Kasumi-1 (cell line): ENCODE measurements at places on chromosomes 4 and X.

GRCh38 chr4:158799856-158800255, 31.0 kb downstream of the FNIP2 start:
- DNase-seq, result no peak

DNA sequence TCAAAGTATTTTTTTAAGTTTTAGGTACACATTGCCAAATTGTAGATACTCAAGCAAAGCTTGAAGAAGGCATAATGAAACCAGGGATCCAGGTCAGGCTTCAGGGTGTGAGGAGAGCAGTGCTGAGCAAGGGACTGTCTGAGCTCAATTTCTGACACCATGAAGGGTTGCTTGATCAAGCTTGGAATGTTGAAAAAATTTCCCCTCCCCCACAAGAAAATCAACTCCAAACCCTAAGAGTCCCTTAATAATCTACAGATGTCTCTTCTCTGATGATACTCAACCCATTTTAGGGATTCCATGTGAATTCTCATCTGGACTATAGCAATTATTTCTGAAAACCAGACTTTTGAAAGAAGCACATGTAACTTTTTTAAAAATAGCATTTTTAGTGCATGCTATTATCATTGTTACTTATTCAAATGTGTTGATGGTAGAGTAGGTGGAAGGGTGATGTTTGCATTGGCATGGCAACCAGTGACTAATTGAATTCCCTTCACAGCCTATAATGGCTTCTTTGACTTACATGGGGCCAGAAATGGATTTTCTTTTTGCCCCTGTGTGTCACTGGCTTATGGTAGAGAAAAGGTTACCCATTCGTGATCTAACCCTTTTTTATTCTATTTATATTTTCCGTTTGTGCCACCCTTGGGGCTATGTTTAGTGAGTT, 252.0 kb downstream of the FBXW7 start:
- DNase-seq, result no peak

- no peak for DNase-seq
Observed at GRCh38 chrX:100315566-100315965, 94.5 kb downstream of the PCDH19 start.

- no peak for DNase-seq
Observed at GRCh38 chrX:149069899-149070298, 435.2 kb downstream of the IDS start.

- DNase-seq, result peak; percentile 72
Observed at GRCh38 chrX:40010550-40011321, 87.0 kb downstream of the BCOR start.

- no peak for DNase-seq
Observed at GRCh38 chr4:152045807-152046571, 285.2 kb upstream of the GATB start.

DNA sequence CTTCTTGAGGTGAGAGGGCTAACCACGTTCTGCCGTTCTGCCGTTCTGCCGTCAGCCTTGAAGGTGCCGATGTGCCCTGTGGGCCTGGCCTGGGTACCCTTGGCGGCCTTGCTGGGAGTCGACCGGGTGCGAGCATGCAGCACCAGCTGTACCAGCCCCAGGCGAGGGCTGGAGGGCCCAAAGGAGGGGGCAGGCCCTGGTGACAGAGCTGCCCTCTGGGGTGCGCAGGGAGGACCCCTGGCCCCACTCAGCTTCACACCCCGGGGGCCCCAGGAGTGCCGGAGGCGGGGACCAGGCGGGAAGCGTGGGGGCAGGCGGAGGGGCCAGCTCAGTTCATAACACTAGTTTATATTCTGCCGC, 22.1 kb downstream of the UVSSA start:
- DNase-seq, result no peak

GRCh38 chrX:150643271-150643670, 49.9 kb upstream of the MTMR1 start:
- DNase-seq, result peak; percentile 16

- DNase-seq, result no peak
Observed at GRCh38 chr4:168150420-168151050, 58.2 kb downstream of the ANXA10 start.

DNA sequence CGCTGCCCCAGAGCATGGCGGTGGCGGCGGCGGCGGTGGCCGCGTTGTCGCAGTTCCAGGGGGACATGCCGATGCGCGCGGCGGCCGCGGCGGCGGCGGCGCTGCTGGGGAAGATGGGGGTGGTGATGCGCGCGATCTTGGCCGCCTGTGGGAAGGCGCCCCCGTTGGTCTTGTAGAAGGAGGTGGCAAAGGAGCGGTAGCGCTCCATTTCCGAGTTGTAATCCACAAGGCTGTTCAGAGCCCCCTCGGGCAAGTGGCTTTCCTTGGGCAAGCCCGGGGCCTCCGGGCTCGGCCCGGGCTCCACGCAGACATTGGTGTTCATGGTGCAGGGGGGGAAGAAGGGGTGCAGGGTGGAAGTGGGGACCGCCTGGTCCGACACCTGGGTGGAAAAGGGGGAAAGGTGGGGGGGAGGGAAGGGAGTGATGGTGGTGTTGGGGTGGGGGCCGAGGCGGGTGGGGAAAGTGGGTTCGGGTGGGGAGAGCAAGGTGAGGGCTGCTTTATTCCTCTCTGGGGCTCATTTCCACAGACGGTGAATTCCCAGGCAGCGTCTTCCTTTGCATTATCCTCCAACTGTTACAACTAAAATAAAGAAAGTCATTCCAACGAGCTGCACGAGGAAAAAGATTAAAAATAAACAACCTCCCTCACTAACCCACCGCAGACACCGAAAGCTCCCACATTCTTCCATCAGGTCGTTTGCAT, 3.1 kb downstream of the CXXC4 start:
- DNase-seq, result peak; percentile 5

DNA sequence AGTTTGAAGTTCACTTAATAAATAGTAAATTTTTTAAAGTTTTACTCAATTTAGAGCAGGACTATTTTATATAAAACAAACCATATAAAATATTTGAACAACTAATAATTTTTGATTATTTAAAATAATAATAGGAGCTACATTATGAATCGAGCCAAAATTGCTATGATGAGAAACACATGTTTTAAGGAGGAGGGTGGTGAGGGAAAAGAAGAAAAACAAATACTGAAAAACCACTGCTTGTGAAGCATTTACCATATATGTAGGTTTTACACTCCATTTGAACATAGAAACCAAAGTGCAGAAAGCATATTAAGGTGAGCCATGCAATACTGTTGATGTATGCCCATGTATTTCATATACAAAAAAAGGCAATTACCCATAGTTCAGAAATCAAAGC, 448.9 kb downstream of the FSTL5 start:
- no peak for DNase-seq

- DNase-seq, result no peak
Observed at GRCh38 chr4:184462724-184463123, 11.6 kb downstream of the IRF2 start.

DNA sequence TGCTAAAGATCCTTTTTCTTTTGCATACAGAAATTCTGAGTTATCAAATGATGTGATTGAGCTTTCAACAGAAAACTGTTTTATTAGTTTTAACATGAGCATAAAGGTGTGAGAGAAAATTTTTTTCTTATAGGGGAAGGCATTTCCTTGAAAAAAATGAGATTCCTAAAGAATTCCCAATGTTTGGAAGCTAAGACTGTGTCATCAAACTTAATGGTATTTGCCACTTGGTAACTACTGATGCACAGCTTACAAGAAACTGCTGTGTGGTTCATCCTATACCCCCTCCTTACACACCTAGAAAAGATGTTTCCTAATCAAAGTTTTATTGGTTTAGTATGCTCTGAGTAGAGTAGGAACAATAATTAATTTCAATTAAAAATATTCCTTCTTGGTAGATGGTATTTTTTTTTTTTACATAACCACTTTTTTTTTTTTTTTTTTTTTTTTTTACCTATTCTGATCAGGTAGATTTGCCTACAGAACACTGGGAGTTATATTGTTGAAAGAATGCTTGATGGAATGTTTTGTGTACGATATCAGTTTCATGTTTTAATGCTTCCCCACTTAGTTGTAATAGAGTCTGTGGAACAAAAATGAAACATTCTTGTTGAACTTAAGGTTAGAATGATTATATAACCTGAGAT, 6.0 kb downstream of the PTPN13 start:
- no peak for DNase-seq

- no peak for DNase-seq
Observed at GRCh38 chr4:94504545-94504944, 52.8 kb downstream of the PDLIM5 start.

GRCh38 chr4:3291411-3291968, 1.3 kb upstream of the RGS12 start:
- DNase-seq, result no peak

DNA sequence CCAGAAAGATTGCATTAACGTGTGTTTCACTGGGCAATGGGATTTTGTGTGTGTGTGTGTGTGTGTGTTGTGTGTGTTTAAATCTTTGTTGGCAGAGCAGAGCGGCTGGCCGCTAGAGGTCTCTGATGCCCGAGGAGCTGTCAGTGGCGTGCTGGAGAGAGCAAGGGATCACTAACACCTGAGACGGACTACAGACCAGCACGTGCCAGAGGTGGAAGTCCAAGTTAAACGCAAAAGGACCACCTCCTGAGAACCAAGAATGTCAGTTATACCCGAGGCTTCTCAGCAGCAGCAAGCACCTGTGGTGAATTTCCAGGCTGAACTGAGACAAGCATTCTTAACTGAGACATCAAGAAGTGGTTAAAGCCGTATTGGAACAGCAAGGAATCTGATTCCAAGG, 9.0 kb upstream of the SLC25A14 start:
- DNase-seq, result peak; percentile 59

DNA sequence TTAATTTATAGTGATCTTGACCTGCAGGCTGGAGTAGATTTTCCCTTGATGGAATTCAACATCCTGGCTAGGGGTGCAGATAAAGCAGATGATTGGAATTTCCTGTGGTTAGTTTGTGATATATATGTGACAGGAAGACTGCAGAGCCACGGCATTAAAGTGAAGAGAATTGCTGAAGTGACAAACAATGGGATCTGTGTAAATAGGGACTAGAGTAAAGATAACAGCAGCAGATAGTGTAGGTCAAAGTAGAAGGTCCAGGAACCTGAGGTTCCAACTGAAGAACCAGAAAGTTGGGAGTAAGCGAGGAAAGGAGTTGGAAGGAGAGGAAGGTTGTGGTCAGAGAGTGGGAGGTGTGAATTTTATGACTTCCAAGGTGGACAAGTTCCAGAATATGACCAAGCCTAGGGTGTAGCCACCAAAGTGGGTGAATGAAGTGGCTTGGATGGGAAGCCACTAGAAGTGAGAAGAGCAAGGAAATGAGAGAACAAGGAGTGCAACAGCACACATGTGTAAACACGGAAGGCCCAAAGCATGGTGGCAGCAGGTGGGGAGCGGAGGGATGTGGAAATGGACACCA, 325.0 kb downstream of the RAB28 start:
- no peak for DNase-seq

GRCh38 chr4:61911313-61911756, 711.2 kb downstream of the ADGRL3 start:
- no peak for DNase-seq

GRCh38 chr4:3880615-3881120, 114.5 kb downstream of the ADRA2C start:
- DNase-seq, result peak; percentile 57

DNA sequence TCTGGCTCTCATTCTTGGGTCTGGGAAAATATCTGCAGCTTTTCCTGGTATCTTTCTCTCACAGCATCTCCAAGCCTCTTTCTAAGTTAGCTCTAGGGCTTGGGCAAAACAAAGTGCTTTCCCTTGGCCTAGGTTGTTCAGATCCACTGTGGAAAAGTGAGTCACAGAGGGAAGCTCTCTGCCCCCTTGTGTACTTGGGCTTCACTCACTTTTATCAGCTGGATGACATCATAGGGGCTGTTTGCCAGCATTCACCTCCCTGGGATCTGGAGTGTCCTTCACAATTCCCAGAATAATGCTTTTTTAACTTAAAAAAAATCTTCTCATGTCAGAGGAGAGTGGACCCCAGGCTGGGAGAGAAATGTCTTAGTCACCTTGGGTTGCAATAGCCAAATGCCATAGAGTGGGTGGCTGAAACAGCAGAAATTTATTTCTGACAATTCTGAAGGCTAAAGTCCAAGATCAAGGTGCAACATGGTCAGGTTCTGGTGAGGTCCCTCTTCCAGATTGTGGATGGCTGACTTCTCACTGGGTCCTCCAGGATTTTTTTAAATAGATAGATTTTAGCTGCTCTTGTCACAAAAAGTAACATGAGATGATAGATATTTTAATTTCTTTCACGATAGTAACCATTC, 247.8 kb downstream of the SH2D1A start:
- no peak for DNase-seq

GRCh38 chr4:129362691-129363274, 266.8 kb downstream of the C4orf33 start:
- DNase-seq, result peak; percentile 66

- peak; percentile 41 for DNase-seq
Observed at GRCh38 chrX:24371391-24371972, 11.0 kb downstream of the SUPT20HL1 start.

DNA sequence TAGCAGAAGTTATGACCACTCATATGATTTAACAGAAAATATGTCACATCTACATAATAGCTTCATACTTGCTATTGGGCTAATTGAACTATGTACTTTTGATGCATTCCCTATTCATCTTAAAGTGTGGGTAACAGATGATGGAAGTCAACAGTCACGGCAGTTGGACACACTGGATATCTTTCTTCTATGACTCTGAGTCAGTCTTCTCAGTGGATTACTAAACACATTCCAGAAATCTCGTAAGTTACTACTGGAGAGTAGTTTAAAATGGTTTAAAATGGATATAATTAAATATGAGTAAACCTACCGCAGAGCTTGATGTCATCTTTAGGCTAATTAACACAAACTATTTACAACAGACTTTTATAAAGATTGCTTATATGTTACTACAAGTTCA, 30.1 kb upstream of the CFAP299 start:
- no peak for DNase-seq

GRCh38 chrX:152878976-152879755, 18.7 kb upstream of the ZNF185 start:
- no peak for DNase-seq

GRCh38 chr4:118284169-118284568, 68.6 kb downstream of the PRSS12 start:
- DNase-seq, result peak; percentile 90

DNA sequence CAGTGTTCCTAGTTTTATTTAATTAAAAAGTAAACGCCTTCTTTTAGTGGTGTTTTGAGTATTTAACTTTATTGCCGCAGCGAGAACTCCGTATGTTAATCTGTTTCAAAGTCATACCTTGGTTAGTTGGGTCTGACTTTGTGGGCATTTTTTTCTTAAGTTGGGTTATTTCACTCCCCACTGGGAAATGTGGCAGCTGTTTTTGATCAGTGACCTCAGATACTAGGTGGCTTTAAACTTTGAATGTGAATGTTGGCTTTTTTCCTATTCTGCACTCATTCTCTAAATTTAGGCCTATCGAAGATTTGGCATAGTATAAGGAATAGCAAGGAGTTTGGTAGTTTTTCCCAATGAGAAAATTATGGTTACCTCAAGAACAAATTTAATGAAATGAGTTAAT, 85.9 kb downstream of the FIP1L1 start:
- no peak for DNase-seq

- DNase-seq, result peak; percentile 33
Observed at GRCh38 chrX:69076088-69076487, 89.2 kb downstream of the PJA1 start.

GRCh38 chrX:13750204-13750603, 15.7 kb downstream of the OFD1 start:
- DNase-seq, result peak; percentile 9
